ENCODE measurements at places on chromosomes 7 and 10.

DNA sequence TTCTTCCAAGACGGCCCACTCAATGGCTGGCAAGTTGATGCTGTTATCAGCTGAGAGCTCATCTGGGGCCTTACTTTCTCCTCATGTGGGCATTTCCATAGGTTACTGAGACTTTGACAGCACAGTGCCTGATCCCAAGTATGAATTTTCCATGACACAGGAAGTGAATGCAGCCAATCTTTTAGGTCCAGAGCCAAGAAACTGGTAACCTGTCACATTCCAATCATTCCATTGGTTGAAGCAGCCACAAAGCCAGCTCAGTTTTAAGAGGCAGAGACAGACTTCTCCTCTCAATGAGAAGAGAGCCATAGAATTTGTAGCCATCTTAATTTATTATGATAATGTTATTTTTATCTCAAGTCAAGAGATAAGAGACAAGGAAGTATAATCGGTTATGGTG lies 775.5 kb downstream of the CNTNAP2 start:
- no peak for DNase-seq

GRCh38 chr7:120014925-120015465 lies 258.0 kb upstream of the KCND2 start:
- DNase-seq: no peak

DNA sequence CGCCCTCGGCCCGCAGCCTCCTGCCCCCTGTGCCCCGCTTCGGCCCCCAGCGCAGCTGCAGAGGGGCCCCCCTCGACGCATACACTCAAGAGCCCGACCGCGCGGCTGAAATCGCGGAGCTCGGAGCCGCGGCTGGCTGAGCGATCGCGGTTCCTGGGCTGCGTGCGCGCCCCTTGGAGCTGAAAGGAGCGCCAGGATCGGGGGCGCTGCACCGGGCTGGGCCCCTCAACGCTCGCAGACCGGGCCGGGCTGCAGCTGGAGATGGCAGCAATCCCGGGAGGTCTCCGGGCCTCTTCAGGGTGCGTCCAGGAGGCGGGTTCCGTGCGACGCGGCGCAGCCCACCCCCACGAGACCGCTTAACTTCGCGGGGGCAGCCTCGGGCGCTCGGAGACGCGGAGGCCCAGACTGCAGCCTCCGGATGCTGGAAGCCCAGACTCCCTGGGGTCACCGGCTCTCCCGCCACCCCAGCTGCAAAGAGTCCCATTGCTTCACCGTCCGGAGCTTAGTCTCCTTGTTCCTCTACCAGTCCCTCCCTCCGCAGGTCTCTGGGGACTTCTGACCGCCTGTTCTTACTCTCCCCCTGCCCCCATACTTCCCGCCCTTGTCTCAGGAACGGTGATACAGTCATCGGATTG lies 73.0 kb upstream of the LRRC4 start:
- DNase-seq: no peak

DNA sequence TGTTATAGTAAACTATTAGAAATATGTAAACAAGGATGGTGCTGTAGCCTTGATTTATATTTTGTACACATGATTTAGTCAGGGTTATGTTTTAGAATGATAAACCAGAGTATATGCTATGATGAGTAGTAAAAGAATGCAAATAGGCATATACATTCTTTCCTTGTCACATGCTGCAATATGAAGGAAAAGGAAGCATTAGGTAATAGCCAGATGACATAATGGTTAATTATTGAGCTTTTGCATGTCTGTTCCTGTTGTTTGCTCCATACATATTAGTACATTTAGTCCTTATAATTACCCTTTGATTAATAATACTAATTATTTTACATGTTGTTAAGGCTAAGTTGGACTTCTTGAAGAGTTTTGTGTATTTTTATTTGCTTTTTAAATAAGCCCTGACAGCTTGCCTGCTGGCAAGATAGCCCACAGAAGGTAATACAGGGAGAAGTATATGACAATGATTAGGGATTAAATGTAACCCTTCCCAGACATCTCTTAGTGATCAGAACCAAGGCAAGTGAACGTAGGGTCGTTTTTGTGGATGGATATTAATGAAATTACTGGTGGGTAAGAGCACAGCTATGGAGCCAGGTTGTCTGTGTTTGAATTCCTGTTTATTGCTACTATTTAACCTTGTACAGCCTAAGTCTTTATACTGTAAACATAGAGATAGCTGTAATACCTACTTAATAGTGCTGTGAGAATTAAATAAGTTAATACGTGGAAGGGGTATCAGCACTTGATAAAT lies 68.4 kb downstream of the PHTF2 start:
- DNase-seq: no peak

DNA sequence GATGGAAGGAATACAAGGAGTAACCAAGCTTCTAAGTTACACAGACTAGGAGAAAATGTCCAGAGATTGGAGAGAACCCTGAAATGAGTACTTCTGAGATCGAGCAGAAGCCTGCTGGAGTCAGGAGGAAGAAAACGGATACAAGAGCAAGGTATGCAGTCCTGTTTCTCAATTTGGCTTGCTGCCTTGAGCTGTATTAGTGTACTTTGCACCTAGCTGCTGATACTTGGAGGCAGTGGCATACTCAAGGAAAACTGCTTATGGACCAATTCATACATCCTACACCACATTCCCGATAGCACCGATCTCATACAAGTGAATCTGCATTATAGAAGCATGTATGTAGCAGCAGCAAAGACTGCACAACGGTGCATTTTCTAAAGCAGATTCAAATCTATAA lies 14.4 kb downstream of the PIP4K2A start:
- no peak for DNase-seq

DNA sequence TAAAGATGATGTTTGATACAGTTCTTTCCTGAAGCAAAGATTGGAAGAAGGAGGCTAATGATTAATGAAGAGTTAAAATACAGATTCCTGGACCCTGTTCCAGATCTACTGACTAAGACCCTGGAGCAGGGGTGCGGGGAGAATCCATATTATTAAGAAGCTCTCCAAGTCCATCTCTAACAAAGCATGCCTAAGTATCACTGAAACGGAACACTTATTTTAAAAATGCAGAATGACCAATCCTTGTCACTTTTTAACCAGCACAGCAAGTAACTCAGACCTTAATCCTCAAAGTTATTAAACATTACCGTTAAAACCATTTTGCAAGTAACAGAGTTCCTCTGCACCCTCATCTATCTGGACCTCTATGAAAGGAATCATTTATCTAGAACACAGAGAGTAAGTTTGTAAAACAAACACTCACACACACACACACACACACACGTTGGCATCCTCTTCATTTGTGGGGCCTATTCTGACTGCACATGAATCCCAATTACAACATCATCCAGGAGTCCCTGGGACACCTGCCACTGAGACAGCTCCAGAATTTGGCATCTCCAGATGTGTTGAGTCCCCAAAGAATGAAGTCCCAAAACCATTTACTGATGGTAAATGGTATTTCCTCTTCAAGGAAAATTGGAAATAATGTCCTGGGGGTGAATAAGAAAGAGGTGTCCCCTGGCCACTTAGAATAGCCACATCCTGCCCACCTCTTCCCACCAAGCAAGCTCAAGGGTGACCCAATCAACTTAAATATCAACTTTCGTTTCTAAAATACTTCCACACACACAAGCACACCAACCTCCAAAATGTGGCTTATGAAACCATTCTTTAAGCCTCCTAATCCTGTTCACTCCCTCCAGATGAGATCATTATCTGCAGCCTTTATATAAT lies 117.5 kb downstream of the PARD3 start:
- DNase-seq: no peak

- no peak for DNase-seq
Measured at GRCh38 chr10:132413226-132414205, 16.5 kb downstream of the PWWP2B start.

DNA sequence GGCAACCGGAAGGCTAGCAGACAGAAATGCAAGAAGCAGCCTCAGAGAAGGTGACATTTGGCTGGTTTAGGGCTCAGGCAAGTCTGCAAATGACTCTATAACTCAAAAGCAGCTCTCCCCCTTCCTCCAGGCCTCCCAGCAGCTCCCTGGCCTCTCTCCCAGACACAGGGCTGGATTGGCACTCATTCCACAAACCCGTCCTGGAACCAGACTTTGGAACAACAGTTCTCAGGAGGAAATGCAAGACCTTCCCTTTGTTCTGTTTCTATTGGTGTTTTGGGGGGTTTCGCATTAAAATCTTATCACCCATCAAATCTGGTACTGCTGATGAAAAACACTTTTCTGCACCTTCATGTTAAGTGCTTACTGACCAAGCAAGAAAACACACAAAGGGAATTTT lies 40.3 kb upstream of the EFCAB10 start:
- DNase-seq: no peak

DNA sequence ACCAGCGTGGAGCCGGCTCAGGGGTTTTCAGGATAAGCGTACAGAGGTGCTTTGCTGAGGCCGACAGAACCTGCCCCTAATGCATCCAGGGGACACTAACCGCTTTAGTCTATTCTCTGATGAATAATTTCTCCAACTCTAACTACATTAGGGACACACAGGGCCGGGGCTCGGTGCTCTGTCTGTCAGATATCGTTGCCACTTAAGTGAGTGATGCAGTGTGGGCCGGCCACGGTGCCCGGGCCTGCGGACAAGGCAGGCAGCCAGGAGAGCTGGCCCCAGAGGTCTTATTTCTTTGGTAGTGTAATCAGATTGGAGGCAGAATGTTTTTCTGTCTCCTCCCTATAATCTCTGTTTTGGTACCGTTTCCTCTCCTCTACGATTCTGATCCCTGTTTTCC lies 62.7 kb downstream of the ADRA2A start:
- no peak for DNase-seq

DNA sequence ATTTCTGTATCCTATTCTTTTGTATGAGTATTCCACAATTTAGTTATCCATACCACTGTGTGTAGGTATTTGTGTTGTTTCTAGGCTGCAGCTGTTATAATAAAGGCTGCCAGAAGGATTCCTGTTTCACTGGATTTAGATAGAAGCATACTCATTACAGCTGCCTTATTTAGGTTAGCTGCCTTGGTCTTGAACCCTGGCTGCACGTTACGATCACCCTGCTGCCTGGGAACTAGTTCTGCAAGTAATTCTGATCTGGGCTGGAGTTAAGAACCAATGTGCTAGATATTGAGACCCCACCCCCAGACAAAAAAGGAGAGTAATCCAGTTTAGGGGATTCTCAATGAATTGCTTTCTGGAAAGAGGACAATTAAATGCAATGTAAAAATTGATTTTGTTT lies 43.1 kb downstream of the CCDC71L start:
- no peak for DNase-seq

- no peak for DNase-seq
Measured at GRCh38 chr10:130923596-130923995, 387.9 kb downstream of the TCERG1L start.

GRCh38 chr10:119457966-119458766 lies 84.4 kb downstream of the RGS10 start:
- DNase-seq: no peak

- DNase-seq: no peak
Measured at GRCh38 chr10:92640107-92640506, 47.2 kb downstream of the KIF11 start.
